CD4-positive, alpha-beta T cell treated with Interleukin-15 for 1 hour (primary cell): ENCODE measurements at places on chromosomes 11 and 22.

GRCh38 chr22:27531782-27532530, 269.6 kb downstream of the MN1 start:
- DNase-seq = no peak

DNA sequence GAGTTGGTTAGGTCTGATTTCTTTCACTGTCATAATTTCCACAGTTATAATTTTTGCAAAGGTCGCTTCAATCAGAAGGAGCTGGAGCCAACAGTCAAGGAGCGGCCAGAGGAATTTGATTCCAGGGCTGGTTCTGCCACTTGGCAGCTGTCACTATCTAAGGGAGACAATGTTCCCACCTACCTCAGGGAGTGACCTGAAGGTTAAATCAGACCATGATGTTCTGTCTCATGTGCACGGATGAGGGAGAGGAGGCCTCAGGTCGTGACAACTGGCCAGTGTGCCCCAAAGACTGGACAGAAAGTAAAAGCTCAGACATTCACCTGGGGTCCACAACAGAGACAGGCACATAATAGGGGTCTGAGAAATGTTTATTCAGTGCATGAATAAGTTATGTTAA, 7.6 kb downstream of the MRGPRD start:
- no peak for DNase-seq

DNA sequence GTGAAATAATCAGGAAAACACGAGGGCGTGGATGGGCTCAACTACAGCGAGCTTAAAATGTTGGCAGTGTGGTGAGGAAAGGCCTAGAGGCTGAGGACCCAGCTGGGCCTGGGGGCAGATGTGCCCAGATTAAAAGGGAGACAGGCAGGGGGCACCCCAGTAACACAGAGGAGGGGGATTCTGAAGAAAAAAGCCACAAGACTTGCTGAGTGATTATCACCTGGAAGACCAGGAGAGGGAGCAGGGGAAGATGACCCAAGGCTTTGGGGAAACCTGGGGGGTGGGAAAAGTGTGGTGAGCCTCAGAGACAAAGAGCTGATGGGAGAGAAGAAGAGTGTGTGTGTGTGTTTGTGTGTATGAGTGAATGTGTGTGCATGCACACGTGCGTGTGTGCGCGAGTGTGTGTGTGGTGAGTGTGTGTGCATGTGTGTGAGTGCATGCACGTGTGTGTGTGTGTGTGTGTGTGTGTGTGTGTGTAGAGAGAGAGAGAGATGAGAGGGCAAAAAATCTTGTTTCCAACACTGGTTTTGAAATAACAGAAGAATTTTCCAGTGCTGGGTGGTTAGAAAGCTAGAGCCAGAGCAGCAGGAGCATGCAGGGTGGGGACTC, 500.5 kb downstream of the BUD13 start:
- no peak for DNase-seq

DNA sequence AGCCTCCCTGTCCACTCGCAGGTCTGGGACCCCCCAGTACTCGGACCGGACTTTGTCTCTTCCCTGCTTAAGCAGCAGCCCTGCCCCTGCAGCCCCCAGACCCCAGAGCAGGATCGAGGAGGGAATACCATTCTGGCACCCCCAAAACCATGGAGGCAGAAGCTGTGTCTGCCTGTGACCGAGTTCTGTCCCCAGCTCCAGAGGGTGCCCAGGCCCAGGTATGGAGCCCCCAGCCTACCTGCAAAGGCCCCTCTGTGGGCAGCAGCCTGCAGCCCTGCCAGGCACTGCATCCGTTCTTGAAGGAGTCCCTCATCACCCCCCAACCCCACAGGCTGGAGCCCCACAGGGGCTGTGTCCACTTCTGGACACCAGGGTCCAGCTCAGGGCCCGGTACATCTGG, 163.8 kb downstream of the BRD1 start:
- peak; percentile 14 for DNase-seq

DNA sequence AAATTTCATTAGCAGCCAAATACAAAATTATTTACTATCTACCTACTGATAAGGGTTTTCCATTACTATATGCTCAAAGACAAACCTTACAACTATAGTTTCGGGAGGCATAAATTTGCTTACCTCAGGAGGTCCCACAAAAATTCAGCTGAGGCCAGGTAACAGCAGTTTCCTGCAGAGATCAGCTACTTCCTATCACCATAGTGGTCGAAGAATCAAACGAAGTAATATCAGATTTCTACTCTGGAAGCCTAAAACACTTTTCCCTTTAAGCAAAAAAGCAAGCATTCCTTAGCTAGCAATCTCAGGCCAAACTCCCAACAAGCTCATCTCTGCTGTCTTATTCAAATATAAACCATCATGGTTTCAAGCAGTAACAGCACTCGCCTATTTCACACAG, 3.1 kb downstream of the NAP1L4 start:
- no peak for DNase-seq

- DNase-seq = no peak
Observed at GRCh38 chr22:45582955-45583320, 80.3 kb downstream of the FBLN1 start.

GRCh38 chr22:47062126-47062525, 299.7 kb downstream of the TBC1D22A start:
- no peak for DNase-seq

- peak; percentile 13 for DNase-seq
Observed at GRCh38 chr11:200224-201003, 6.8 kb downstream of the BET1L start.

GRCh38 chr11:77471558-77472193, 2.2 kb downstream of the PAK1 start:
- DNase-seq = no peak

GRCh38 chr11:95700471-95700817, 89.1 kb downstream of the FAM76B start:
- DNase-seq = no peak

DNA sequence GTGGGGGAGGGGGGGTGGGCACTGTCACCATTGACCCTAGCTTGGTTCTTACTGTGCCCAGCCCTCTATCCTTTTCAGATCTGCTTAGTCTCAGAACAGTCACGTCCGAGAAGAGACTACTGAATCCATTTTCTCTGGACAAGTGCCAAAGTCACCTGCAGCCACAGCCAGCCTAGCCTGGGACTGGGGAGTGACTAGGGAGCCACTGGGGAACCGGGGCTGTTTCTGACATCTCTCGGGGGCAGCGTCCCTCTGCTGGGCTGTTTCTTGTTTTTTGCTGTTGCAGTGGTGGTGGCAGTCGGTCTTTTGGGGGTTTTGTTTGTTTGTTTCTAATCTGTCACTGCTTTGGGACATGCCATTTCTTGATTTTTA, 8.7 kb downstream of the SLC37A2 start:
- DNase-seq = no peak

DNA sequence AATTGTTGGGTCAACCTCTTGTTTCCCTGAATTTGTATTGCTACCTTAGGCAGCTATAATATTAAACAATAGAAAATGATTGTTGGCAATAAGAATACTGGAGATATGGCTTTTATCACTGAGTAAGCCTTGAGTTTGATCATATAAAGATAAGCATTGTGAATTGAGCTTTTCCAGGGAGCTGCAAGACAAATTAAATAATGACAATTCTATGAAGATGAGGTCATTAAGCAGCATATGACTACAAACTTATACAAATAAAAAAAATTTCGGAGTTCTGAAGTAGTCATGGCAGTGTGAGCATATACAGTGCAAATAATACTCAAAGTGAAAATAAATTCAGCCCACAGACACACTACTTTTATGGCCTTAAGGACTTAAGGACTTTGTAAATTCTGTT, 161.1 kb upstream of the ANO5 start:
- DNase-seq = no peak

DNA sequence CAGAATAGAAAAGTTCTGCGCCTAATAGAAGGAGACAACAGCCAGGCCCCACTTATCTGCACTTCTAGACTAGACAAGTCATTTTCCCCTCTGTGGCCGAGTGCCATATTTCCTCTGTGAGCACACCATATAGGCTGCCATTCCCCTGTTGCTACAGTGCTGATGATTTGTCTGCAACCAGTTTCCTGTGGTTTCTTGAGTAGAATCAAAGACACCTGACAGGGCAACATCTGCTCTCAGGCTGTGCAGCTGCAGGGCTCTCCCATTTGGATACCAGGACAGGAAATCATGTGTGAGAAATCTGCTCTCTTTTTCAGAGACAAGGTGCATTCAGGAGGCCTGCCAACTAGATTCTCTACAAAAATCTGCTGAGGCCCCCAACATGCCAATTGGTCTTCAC, 879.3 kb downstream of the DLG2 start:
- no peak for DNase-seq

DNA sequence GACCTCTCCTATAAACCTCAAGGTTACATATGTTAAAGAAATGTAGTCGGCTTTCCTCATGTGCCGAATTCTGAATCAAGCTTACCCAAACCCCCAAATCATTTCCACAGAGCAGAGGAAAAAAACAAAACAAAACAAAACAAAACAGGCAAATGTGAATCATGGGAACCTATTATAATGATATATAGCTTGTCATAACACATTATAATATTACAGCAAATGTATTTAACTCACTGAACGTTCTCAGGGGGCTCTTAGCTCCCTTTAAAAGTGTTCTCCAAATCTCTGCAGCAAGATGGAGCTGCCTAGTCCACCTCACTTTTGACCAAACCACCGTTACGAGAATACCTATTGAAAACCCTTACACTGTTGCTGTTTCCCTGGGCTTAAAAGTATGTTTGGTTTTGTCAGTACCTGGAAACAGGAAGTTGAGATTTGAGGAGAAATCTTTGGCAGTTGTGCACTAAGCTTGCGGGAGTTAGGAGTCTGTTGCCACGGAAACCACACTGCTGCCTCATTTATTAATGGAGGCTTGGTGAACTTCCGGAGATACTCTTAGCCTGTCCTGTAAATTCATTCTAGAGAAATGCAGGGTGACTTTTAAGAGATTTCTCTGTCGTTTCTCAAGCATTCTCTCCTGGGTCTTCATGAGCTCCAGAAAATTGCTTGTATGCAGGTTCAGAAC, 167.0 kb upstream of the RASSF10 start:
- no peak for DNase-seq

DNA sequence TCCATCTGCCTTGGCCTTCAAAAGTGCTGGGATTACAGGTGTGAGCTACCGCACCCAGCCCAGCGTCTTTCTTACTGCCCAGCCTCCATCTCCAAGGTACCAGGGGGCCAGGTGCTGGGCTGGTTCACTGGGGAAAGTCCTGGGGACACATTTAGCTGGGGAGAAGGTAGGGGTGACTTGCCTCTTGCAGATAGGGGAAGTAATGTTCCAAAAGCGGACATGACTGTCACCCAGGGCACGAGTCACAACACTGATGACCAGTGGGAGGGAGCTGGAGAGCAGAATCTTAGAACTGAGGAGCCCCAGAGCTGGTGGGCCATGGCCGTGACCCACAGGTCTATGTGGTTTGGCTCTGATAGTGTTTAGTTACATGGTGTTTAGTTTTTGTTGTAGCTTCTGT, 2.4 kb upstream of the SLC15A3 start:
- DNase-seq = peak; percentile 74

DNA sequence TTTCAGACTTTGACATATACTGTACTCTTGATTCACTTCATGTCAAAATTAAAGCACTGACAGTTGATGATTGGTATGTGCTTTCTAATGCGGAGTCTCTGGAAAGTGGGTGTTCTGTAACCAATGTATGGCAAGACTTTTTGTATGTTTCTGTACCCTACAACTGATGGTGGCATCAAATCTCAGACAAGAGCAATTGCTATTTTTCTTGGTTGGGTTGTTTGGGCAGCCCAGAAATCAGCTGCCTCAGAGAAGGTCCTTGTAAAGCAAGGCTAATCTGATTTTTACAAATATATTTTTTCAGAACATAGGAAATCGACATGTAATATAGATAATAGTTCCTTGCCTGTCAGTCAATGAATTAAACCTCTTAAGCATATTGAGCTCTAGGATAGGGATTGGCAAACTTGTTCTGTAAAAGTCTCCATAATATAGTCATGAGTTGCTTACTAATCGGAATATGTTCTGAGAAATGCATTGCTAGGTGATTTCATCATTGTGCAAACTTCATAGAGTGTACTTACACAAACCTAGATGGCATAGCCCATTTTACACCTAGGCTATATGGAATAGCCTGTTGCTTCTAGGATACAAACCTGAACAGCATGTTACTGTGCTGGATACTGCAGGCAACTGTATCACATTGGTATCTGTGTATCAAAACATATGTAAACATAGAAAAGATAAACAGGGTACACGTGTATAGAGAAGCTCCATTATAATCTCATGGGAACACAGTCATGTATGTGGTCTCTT, 10.2 kb upstream of the OOSP4A start:
- DNase-seq = no peak

DNA sequence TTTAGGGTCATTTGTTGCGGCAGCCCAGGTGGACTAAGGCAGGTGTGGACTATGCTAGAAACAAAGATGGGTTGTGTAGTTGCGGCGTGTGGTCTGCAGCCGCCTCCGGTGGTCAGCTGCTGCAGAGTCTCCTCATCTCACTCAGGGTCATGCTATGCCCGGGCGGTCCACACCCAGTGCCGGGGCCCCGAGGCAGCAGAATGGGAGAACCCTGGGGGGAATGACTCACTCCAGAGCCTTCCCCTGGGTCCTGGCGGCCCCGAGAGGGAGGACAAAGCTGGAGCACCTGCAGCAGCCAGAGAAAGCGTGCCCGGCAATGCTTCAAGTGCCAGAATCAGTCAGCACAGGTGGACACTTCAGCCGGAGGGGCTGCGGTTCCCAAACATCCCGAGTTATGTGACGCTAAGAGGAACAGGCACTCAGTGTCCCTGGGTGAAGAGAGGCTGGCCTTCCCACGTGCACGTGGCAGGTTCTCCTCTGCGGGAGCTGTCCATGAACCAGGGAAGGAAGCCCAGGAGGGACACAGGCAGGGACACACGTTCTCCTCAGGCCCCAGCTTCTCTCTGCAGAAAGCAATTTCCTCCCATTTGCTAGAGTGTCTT, 289.6 kb upstream of the B3GAT1 start:
- no peak for DNase-seq

DNA sequence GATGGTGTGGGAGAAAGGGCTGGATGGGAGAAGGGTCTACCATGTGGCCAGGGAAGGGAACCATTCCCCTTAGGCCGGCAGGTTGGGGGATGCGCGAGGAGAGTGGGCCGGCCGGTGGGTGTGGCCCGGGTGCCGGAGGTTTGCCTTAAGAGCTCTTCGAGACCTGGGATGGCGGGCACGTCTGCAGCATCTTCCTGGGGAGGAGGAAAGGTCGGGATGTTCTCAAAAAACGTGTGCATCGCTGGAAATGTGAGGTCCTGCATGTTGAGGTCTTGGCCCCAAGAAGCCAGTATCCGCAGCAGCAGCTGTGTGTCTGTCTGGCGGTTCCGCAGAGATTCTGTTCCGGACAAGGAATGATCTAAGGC, 1.4 kb downstream of the NAV2 start:
- DNase-seq = no peak

- no peak for DNase-seq
Observed at GRCh38 chr11:40166892-40167291, 1292.6 kb downstream of the LRRC4C start.

- no peak for DNase-seq
Observed at GRCh38 chr22:36145881-36146280, 14.7 kb downstream of the APOL3 start.

GRCh38 chr11:86660088-86660487, 12.3 kb downstream of the ME3 start:
- no peak for DNase-seq

- no peak for DNase-seq
Observed at GRCh38 chr22:50307890-50308596, 597 bp upstream of the PLXNB2 start.
